ENCODE measurements at places on chromosomes 1 and 21.

- DNase-seq, result no peak
Measured at GRCh38 chr1:186175588-186175987, 199.5 kb downstream of the TPR start.

DNA sequence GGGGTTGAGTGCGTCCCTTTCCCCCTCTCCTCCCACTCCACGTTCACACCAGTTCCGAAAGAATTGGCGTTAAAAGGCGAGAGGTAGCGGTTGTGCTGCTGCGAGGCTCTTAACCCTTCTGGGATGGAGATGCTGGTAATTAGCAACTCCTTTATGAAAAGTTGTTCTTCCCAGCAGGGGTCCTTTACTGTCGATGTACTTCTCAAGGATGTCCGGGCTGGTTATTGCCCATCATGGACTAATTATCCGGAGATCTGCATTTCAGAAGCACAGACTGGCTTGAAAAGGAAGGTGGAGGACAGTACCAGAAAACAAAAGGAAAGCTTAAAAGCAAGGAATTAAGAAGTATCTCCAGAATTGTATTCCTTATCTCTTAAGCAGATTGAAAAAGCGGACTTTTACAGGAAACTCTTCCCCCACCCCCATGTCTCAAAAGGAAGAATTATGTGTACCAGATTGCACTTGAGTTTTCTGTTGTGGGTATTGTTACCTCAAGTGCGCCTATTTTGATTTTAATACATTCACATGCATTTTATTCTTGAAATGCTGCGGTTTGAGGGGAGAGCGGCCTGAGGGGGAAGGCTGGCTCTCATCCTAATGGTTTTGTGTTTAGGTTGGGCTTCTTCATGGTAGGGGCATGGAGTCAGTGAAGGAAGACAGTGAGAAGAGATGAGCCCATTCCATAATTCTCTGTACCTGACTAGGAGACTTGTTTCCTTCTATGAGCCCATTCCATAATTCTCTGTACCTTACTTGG is 1.5 kb downstream of the AK4 start:
- DNase-seq, result no peak

DNA sequence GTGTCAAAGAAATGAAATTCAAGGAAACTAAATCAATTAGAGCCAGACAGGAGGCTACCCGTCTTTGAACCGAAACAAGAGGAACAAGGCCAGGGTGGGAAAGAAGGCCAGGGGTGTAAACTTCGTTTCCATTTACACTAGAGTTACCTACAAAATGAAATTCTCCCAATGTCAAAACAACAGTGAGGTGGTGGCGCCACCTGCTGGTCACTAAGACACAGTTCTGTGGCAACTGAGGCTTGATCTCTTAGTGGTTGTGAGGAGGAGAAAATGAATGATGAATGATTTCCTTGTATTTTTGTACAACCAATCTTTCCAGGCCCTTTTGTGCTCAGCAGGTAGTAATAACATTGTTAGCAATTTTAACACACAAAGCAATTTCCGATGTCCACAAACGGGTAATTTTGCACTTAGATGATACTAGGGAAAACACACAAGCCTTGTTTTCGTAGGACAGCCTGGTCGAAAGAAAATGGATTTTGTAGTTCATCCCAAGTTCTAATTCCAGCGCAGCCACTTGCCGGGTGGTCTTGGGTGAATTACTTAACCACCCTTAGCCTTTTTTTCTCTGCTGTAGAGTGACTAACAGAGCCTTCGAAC is 54.8 kb upstream of the SOD1 start:
- peak; percentile 60 for DNase-seq

DNA sequence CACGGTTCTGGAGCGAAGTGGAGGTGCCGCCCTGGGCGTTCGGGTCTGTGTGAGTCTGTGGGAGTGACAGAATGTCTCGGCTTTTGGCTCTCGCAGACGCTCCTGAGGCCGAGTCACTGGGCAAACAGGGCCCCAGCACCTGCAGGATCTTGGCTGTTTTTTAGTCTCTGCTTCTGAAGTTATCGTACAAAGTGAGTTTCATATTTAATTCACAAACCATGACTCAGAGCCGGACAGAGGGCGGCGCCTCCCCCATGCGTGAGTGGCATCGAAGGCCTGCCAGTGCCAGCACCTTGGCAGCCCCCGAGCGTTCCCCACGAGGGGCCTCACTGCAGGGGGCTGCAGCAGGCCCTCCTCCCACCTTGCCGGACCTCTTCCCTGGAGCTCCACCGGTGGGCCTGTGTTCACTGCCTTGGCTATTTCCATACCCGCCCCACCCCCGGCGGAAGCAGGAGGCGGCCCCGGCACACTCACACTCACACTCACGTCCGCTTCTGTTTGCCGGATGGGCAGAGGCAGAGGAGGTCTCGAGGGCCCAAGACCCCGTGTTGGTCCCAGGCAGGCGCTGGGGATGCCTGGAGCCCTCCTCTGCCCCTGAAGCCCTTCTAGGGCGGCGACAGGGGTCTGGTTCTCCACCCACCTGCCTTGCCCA is 56.3 kb downstream of the MORN1 start:
- no peak for DNase-seq

GRCh38 chr1:84862810-84863251 is 30.2 kb downstream of the LPAR3 start:
- no peak for DNase-seq

DNA sequence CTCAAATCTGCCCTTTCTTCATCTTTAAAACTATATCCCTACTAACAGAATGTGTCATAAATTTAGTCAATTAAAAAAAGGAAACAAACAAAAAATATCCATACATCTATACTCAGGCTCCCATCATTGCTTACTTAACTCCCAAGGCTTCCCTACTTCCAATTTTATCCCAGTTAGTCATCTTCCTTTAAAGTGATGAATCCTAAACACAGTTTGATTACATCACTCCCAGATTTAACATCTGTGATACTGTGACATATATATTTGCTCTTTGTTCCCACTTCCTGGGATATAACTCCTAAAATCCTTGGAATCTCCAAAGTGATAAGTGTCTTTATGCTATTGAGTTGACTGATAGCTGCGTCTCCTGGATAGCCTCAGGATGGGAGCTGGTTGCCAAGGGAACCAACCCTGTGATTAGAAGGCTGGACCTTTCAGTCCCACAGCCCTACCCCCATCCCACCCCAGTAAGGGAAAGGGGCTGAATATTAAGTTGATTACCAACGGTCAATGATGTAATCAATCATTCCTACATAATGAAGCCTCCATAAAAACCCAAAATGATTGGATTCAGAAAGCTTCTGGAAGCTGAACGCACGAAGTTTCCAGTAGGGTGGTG is 21.6 kb downstream of the GLMN start:
- DNase-seq, result no peak

- no peak for DNase-seq
Measured at GRCh38 chr1:33111965-33112364, 31.0 kb downstream of the AZIN2 start.

GRCh38 chr1:170623171-170623570 is 40.8 kb upstream of the PRRX1 start:
- no peak for DNase-seq

- no peak for DNase-seq
Measured at GRCh38 chr1:57093122-57093521, 127.3 kb upstream of the C8B start.

DNA sequence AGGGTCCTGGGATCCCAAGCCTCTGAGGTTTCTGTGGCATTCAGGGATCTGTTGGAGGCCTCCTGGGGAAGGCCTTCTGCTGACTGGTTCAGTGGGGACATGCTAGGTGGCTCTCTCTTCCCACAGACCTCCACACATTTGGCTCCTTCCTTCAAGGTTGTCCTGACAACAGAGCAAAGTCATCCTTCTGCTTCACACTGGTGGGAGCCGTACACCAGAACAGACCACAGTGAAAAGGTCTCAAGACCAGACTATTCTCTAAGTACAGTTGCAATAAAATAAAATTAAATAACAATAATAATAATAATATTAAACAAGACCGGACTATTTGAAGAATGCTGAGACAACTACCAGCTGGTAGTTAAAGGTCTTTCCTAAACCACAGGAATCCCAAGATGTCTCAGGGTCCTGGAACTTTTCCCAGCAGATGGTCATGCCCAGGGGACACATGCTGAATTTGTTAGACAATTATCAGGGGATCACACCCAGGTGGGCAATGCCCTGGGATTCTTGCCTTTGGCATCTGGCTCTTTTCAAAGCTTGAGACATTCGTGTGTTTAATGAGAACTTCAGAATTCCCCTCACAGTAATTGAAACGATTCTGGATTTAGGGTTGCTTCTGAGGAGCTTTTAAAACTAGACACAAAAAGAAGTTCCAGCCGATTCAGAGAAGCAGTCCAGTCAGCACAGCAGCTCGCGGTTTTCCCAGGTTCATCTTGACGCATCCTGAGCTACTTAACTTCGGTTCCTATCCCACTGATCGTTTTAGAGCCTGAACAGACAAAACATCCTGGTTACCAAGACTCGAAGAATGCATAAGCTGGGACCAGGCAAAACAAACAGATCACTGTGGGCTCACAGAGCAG is 22.9 kb downstream of the HTR1D start:
- no peak for DNase-seq

DNA sequence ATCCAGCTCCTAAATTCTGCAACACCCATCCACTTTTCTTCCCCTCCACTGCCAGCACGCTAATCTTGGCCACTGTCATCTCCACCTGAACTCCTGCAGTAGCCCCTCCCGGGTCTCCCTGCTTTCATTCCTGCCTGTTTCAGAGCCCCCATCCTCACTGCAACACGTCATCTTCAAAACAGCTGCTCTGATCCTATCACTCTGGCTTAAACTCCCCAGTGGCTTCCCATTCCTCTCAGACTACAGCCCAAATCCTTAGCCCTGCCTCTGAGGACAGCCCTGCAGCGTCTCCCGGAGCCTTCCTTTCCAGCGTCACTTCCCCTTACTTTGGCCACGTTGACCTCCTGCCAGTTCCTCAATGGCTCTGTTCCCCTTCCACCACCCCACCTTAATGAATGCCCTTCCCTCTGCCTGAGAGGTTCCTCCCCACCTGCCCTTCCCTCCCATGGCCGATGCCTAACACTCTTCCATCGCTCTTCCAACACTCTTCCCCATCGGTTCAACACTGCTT is 22.9 kb upstream of the IFNAR2 start:
- no peak for DNase-seq

DNA sequence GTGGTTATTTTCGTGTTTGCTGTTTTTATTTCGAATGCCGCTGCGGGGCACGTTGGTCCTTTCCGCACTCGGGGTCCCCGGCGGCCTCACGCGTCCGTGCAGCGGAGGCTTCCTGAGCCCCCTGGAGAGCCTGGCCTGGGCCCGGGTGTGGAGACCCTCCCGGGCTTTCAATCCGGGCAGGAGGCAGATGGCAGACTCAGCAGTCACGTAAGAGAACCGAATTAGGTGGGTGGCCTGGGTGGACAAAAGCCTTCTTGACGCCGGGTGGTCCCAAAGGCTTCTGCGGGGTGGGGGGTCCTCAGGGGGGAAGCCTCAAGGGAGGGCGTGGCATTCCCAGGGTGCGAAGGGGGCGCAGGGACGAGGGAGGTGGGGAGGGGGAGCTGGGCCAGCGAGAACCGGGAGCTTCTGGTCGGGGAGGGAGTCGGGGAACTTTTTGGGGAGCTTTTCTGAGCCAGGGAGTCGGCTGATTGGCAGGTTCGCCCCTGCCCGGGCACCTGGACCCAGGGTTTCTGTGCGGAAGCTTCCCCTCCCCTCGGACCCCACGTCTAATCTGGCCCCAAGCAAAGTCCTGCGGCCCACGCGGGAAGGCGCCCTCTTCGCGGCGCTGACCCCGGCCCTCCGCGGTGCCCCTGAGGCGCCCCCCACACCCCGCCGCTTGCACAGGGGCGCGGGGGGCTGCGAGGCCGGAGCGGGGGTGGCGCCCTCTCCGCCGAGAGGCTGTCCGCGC is 1.3 kb upstream of the HES4 start:
- DNase-seq, result no peak

DNA sequence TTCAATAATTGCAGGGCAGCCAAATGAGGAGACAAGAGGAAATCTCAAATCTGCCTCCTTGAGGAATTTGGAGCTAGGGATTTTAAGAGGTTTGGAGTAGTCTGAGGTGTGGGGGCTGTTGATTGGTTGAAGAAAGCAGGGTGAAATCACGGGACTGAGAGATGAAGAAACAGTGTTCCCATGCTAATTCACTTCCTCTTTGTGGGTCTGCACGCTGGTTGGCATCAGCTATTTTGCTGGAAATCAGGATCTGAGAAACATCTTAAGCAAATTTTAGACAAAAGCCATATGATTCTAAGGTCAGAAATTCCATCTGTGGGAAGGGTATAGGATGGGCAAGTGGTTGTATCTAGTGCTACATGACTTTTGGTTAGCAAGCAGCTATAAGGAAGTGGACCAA is 107.1 kb upstream of the PAXBP1 start:
- DNase-seq, result no peak

DNA sequence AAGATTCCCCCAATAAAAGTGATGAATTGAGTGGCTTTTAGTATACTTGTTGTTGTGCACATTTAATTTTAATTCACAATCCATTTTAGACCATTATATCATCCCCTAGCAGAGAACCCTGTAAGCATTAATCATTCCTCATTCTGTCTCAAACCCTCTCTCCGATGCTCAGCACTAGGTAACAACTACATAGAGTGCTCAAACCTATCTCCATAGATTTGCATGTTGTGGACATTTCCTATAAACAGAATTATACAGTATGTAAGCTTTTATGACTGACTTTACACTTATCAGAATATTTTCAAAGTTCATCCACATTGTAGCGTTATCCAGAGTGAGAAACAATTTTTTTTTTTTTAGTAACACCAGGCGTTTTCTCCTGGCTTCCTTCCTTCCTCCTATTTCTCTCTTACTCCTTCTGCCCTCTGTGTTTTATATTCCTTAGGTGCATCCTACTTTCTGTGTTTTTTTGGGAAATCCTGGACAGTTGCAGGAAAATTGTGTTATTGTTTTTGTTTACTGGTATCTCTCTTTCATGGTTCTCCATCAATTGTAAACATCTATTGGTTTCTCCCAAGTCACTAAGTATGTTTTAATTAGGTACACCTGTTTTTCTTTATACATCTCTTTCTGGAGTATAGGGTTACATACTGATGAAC is 1528.0 kb upstream of the TPTE start:
- no peak for DNase-seq

DNA sequence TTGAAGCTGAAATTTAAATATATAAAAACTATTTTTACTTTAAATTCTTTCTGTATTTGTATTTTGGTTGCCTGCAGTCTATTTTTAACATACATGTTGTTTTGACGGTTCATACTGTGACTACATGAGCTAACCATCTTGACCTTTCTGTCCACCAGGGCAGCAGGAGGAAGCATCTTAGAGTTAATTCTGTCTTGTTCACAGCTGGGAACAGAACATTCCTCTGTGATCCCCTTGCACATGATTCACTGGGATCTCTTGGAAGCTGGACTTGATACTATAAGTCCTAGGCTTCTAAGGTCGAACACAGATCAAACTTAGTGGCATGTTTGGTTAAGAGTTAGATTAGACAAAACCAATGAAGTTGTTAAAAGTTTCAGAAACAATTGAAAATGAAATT is 99.7 kb downstream of the NFIA start:
- no peak for DNase-seq

GRCh38 chr1:241022366-241022765 is 334.6 kb downstream of the RGS7 start:
- no peak for DNase-seq

GRCh38 chr1:214332946-214333798 is 52.2 kb downstream of the SMYD2 start:
- DNase-seq, result peak; percentile 50
